ENCODE measurements at places on chromosomes 16 and 17.

GRCh38 chr17:44905006-44906000 is 6.1 kb upstream of the EFTUD2 start:
- DNase-seq, result no peak

DNA sequence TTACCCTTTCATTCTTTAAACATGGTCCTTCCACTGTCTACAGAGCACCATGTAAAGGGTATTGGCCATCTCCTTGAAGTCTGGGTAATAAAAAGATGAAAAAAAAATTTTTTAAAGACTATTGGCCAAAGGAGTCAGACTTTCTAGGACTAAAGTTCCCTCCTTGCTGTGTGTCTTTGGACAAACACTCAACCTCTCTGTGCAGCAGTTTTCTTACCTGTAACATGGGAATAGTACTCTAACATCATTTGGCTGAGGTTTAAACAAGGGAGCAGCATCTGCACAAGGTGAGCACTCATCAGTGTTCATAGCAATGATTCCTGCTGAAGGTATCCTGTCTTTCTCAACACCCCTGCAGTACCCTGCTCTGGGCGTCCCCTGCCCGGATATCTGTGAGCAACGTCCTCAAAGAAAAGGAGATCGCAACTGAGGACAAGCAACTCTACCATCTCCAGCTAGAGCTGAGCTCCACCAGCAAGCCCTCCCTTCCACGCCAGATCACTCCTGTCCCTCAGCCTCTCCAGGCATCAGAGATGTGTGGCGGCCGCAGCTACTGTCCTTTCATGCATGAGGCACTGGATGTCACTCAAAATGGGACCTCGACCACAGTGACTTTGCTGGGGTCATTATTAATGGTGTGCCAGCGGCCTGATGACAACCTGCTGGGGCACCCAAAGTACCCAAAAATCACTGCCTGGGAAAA is 29.5 kb upstream of the RPH3AL start:
- no peak for DNase-seq

DNA sequence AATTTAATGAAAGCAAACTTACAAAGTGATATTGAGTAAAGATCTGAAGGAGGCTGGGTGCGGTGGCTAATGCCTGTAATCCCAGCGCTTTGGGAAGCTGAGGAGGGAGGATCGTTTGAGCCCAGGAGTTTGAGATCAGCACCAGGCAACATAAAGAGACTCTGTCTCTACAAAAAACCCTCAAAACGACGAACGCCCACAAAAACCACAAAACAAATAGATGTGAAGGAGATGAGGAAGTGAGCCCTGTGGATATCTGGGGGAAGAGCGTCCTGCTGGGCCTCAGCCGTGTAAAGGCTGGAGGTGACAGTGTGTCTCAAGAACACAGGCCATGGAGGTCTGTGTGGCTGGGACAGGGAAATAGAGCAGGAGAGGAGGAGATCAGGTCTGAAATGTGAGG is 68.8 kb downstream of the ITFG1 start:
- DNase-seq, result no peak

GRCh38 chr17:6712058-6712853 is 913 bp downstream of the SLC13A5 start:
- no peak for DNase-seq

Measured in activated CD4-positive, alpha-beta T cell treated with anti-CD3 and anti-CD28 coated beads for 1 hour (primary cell).